ENCODE measurements at places on chromosomes 11 and 22.

- no peak for DNase-seq
Measured at GRCh38 chr11:117232911-117233409, 489 bp downstream of the RNF214 start.

GRCh38 chr22:40898850-40899357 is 37.0 kb upstream of the DNAJB7 start:
- no peak for DNase-seq

DNA sequence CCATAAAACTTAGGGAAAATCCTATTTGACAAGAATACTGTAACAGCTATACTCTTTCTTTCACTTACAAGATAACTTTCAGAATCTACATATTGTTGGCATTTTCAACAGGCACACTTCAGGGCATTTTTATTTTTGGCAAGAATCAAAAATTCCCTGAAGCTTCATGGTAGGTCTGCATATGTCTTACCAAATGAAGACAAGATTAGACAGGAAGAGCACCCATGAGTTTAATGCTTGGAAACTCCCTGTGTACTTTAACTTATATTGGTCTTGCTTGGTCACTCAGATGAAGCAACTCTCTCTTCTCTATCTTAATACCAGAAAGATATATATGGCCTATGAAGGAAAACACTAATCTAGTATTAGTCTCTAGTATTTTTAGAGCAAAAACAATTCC is 137.7 kb downstream of the ATG16L2 start:
- DNase-seq = no peak

DNA sequence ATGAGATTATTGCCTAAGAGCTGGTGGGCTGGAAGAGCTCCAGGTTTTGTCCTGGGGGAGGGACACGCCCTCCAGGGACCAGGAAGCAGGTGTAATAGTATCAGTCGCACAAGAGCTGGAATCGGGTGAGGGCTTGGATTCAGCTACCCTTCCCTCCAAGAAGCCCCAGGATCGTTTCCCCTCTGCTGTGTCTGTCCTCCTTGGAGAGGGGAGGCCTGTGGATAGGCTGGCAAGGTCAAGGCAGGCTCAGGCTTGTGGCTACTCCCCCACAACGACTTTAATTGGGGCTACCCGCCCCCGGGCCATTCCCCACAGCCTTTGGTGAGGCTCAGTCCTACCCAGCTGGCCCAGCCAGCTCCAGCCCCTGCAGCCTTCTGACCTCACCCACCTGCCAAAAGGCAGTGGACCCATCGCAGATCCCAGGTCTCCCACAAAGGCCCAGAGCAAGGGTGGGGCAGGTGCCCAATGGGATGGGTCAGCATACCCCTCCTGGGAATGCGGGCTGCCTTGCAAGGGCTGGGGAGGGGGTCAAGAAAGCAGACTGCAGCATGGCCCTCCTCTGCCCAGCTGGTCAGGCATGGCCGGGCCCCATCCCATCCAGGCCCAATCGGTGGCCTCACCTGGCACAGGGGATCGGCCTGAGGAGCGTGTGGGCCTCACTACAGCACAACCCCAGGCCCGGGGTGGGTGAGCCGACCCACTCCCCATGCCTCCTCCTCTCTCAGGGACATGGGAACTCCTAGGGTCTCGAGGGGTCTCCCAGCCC is 1.0 kb downstream of the CTSD start:
- no peak for DNase-seq

- no peak for DNase-seq
Measured at GRCh38 chr11:35073691-35074419, 65.1 kb upstream of the CD44 start.

DNA sequence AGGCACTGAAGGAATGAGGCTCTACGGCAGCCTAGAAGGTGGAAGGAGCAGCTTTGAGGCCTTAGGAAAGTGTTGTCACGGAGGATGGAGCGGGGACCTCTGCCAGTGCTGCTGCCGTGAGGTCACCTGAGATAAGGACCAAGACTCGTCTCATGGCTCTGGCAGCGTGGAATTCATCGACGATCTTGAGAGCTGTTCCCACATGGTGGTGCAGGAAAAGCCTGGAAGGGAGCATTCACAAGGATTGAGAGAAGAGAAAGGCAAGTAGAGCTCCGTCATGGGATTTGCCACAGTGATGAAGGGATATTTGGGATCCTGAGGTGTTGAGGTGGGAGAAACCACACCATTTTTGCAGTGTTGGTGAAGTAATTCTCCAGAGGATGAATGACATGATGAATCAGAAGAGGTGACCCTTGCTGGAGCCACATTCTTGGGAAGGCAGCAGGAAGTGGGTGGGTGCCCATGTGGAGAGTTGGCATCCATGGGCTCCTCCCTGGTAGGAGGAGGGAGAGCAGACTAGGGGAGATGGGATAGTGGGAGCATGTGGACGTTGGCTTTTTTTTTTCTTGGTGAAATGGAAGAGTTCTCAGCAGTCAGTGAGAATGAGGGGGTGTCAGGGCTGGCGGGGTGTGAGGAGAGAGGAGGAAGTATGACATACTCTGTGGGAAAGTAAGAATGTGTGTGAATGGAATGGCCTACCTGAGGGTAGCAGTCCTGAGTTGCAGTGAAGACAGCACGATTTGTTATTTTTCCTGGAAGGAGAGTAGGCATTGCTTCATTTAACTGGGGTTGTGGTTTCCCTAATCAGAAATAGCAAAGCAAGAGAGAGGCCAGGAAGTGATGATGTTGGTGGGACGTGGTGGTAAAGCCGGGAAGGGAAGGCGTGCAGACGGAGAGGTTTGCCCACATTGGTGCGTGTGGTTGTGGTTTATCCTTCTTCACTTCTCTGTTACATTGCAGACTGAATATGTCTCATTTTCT is 11.1 kb downstream of the PPP6R3 start:
- no peak for DNase-seq

DNA sequence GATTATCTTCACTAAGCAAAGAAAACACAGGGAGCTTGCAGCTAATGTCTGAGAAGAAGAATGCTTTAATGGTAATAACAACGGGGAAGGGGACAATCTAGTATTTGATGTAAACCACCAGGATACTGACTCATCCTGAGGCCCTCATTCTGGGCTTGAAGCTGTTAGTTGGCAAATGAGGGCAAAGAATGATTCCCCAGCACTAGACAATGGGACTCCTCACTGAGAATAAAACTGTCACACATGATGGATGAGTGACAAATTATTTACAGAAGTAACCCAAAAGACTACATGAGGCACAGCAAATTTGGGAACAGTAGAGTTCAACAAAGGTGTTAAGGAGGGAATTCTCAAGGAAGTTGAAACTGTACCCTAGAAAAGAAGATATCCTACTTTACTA is 76.3 kb downstream of the FAM168A start:
- DNase-seq = no peak

DNA sequence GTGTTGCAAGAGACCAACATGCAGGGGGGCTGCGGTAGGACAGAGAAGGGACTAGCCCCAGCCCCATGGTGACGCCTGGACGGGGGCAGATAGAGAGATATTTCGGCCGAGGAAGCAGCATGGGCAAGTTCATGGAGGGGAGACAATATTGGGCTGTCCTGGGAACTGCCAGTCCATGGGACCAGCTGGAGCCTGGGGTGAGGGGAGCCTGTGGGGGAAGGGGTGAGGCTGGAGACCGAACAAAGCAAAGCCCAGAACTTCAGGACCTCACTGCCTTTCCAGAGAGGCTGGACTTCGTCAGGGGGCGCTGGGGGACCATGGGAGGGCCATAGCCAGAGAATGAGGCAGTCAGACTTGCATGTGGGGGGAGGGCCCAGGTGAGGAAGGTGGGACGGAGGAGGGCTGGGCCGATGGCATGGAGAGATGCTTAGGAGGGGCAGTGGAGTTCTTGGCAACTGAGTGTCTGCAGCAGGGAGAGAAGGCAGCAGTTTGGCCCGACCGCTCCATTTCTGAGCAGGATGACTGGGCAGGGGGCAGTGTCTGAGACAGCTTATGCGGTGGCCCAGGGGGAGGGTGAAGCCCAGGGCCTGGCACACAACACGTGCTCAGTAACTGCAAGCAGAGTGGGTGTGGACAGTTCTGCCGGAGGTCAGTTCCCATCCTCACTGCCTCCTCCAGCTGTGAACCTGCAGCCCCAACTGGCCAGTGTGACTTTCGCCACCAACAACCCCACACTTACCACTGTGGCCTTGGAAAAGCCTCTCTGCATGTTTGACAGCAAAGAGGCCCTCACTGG is 712 bp downstream of the UPK3A start:
- DNase-seq = no peak

DNA sequence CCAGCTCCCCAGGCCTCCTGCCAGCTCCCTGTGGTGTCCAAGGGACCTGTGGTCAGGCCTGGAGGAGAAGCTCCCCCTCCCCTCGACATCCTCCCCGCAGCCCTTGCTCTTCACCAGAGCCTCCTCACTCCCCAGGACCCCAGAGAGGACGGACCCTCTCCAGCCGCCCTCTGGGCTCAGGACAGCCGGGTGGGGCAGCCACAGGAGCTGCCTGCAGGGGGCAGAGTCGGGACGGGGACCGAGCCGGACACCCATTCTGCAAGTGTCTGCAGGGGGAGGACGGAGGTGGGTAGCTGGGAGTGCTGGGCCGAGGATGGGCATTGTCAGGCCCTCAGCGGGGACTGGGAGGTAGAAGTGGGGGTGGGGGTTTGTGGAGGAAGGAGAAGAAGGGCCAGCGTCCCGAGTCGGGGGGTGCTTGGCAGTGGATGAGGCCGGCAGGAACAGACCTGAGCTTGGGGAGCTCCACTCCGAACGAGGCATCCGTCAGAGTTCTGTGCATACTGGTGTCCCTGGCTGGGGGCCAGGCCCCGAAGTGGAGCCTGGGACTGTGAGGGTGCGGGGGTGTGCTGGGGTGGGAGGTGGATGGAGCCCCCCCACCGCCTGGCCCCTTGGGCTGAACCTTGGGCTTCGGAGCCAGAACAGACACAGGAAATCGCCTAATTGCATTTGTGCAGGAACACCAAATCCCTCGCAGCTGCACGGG is 15.2 kb downstream of the PRR33 start:
- DNase-seq = no peak

- DNase-seq = no peak
Measured at GRCh38 chr11:70503468-70504221, 105.3 kb downstream of the CTTN start.

DNA sequence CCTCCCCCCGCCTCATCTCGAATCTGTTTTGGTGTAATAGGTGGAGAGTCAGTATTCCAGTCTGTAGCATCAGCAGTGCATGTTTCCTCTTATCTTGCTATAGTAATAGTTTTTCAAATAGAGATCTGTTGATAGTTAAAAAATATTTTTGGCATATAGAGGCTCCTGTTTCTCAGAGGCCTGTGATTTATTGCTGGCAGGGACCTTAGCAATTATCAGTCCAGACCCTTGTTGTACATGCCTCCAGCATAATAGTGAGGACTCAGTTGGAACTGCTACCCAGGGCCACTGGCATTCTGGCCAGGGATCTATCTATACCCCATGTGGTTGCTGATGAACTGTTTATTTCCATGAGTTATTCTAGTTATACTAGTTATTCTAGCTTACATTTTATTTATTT is 52.6 kb downstream of the SPECC1L start:
- no peak for DNase-seq

DNA sequence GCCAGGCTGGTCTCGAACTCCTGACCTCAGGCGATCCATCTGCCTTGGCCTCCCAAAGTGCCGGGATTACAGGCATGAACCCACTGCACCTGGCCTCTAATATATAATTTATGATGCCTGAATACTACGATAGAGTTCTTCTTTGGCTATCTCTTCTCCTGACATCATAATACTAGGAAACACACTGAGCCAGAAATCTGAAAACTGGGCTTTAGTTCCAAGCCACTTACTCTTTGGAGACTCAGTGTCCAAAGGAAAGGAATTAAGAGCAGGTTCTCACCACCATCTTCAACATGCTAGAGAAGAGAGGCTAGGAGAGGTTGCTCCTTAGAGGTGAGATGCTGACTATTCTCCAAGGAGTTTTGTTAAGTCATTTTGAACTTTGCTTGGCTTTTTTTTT is 52.4 kb downstream of the UBASH3B start:
- no peak for DNase-seq

- DNase-seq = no peak
Measured at GRCh38 chr11:8089791-8090510, 8.9 kb downstream of the TUB start.

GRCh38 chr11:18315893-18316292 is 6.0 kb downstream of the HPS5 start:
- DNase-seq = no peak

- no peak for DNase-seq
Measured at GRCh38 chr11:61996933-61997332, 29.5 kb upstream of the FTH1 start.

DNA sequence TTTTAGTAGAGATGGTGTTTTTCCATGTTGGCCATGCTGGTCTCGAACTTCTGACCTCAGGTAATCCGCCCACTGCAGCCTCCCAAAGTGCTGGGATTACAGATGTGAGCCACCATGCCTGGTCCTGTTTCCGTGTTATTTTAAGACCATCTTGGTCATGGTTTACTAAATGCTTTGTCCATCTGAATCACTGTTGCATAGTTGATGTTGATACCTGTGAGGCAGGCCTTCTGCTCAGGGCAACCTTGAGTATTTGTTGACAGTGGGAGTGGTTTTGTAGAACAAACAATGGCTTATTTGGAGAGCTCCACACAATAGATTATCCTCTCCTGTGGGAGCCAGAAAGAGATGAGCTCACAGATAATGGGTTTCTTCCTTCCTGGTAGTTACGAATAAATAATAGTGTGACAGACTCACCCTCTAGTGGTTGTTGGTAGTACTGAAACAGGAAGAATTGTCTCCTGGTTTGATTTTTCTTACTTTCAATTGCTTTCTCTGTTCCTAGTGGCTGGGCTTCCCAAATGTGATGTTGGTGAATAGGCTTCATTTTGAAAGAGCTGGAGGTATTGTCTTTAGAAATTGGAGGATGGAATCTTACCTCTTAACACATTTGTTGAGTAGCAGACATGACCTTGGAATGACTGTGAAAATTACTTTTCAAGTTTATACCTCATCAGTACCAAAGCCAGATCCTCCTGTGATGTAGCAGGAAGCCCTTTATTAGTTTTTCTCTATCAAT is 39.0 kb downstream of the CTNND1 start:
- DNase-seq = no peak

DNA sequence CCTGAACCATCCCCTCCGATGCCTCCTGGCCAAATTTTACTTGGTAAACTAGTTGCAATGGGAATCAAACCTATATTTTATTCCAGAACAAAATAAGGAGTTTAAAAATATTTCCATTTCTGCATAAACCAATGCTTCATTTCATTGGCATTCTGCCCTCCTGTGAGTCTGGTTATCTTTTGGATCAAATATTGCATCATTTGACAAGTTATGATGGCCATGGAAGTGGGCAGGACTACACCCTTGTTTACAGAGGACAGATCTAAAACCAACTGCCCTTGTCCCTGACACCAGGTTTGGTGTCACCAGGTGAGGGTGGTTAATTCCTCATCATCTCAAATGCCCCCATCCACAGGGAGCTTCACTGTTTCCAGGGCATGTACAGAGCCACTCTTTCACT is 28.2 kb upstream of the E2F8 start:
- DNase-seq = no peak

GRCh38 chr22:49699928-49700498 is 127.7 kb downstream of the BRD1 start:
- DNase-seq = no peak
